HT1080 (cell line): ENCODE measurements at places on chromosomes 3 and 15. TPM values are rescaled to one million over a fixed set of nuclear protein-coding genes. Genes with fewer than 3 reads are reported as not detected.

The INO80 gene
- total RNA-seq: 27.6 and 46.3 TPM in 2 replicates

The EIF4E3 gene
- 0.37 and 0.63 TPM in 2 replicates for total RNA-seq

The ANKRD34C gene
- 0.03 and 0.29 TPM in 2 replicates for total RNA-seq

The NPAP1 gene
- not detected in 2 replicates for total RNA-seq

The PRR23E gene
- total RNA-seq: not detected in 2 replicates

The GOLGA6A gene
- not detected in 2 replicates for total RNA-seq

The PLA2G4E gene
- total RNA-seq: 0.07 TPM in 1 of 2 replicates, not detected in the other

The GP5 gene
- not detected in 2 replicates for total RNA-seq

DNA sequence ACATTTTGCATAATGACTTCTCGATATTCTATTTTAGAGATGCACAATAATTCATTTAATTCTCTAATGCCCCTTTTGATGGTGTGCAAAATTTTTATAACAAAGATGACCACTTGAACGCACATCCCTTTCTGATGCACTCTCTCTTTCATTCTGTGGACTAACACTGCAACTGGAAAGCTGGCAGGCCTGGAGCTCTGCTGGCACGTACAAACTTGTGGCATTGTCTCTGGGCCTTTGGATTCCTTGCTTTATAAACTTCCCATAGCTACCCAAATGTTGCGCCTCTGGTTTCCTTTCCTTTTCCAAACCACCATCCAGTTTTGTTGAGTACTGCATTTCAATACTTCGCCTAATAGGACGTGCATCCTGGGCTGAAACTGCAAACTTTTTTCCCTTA is 194.5 kb upstream of the CFAP20DC start:
- no peak for DNase-seq

GRCh38 chr3:53530205-53530604 is 35.8 kb downstream of the CACNA1D start:
- no peak for DNase-seq

GRCh38 chr3:48599077-48599501 is 4.0 kb upstream of the COL7A1 start:
- DNase-seq: no peak

DNA sequence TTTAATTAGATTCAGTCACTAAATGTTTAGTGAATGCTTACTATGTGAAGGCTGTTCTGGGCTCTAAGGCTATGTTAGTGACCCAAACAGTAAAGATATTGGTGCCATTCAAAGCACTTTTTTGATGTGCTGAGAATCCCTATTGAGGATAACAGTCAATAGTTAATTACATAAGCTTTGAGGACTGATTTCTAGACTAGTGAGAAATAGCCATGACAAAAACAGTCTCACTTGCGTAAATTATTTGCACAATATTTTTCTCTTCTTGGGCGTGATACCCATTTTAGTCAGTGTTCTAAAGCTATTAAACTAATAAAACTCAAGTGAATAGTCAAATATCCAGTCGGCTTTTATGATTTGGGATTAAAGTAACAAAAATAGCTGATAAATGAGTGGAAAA is 74.6 kb downstream of the UBE2E2 start:
- DNase-seq: no peak

DNA sequence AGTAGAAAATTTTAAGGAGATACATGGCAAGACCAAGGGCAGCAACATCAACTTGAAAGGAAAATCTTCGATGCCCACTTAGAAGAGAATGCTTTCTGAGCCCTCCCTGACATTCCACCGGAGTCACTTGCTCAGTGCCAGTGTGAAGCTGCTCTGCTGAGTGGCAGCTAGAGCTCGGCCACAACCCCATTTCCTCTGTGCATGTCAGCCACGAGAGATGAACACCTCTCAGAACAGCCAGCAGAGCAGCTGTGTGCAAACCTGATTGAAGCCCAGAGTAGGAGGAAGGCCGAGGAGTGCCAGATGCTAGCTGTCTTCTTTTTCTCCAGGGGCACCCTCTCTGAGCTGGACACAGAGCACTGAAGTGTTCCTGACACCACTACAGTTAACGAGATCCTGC is 12.2 kb downstream of the TARS3 start:
- DNase-seq: no peak

DNA sequence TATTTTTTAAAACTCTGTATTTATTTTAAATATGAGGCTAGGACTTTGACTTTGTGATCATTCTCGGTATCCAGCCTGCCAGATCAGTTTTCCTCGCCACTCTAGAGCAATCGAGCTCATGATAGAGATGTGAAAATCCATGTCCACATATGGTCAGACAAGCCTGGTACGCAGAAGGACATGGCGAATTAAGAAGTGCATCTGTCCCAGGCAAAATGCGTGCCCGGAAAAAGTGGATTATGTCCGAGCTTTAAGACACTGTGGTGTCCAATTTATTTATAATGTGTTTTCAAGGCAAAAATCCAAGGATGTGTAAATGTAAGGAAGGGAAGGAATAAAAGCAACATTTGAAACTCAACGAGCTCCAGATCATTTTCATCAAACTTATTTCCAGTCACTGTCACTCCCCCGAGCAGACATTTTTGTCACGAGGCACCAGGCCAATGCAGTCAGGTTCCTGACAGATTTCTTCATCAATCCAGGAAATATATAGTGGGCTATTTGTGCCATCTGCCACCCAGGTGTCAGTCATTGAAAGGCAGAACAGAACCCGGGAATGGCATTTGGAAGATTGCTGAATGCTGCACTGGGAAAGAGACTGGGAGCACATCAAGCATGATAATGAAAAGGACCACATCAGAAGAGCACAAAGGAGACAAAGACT is 825.7 kb downstream of the SQOR start:
- DNase-seq: no peak

DNA sequence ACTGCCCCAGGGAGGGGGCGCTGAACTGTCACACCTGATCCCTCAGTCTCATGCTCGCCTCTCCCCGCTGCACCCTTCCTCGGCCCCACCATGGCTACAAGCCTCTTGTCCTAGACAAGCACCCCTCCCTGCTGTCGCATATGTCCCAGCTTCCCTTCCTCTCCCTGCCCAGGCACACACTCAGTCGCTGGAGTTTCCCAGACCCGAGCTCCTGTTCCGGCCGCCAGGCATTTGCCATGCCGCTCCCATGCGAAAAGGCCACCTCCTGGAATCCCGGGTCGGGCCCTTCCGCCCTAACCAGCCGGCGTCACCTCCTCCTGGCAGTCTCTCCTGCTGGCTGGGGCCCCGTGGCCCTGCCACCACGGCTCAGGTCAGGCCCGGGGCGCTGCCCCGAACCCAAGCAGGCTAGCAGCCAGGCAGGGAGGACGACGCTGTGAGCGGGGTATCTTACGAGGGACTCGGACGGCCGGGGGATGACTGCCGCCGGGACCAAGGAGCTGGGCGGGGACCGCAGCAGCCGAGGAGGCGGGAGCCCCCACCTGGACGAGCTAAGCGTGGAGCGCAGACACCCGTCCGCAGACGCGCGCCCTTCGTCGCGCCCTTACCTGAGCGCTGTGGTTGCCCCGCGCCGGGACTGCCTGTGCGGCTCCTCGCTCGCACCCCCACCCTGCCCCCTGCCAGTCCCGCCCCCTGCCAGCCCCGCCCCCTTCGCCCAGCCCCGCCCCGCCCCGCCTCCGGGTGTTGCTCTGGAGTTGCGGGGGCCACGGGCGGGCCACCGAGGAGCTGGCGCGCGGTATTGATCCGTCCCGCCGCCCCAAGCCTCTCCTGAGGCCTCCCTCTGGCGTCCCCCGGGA is at the start of gene ALS2CL:
Gene ALS2CL, minus strand, starts transcription at position 642 of the 854 bp plus-strand sequence. CDS start 4,239 bp downstream, outside the sequence.
- DNase-seq: peak; percentile 36

GRCh38 chr3:194382892-194383223 is 13.3 kb upstream of the LRRC15 start:
- no peak for DNase-seq

DNA sequence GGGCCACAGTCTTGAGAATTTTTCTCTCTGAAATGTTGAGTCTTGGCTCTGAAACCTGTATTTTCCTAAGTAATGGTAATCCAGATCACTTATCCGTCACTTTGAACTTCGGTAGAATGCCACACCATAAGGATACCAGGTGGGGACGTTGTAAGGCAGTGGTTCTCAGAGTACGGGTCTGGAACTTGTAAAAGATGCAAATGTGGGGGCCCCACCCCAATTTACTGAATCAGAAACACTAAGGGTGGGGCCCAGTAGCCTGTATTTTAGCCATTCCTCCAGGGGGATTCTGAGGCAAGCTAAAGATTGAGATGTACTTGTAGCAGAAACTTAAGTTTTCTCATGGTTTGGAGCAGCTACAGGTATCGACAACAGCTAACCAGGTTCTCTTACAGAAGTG is 555.3 kb downstream of the FOXP1 start:
- DNase-seq: no peak

DNA sequence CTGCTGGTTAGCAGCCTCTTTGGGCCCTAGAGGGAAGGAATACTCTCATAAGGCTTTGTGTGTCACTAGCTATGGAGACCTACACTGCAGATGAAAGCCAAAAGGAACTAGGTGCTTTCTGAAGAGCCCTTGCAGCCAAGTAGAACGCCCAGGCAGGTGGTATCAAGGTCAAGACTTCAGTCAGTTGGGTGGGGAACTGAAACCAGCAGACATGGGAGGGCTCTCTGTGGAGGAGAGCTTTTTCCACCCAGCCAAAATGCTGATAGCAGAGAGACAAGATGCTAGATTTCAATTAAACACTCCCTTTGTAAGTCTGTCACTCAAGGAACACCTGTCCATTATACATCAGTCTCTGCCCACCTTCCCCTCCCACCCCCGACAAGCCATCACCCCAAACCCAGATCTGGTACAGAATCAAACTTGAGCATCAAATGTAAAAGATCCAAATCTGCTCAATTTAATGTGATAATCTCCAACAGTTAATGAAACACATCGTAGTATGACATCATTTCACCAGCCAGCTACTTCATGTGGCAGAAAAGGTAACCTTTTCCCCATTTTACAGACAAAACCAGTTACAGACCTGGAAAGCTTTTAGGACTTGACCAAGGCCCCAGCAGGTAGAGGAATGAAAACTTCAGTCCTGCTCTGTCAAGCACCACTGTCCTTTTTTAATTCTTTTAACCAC is 14.6 kb downstream of the MRPS25 start:
- no peak for DNase-seq

GRCh38 chr3:180530276-180530675 is 71.7 kb upstream of the TTC14 start:
- no peak for DNase-seq

GRCh38 chr15:95261546-95261945 is 1030.2 kb downstream of the MCTP2 start:
- DNase-seq: no peak

DNA sequence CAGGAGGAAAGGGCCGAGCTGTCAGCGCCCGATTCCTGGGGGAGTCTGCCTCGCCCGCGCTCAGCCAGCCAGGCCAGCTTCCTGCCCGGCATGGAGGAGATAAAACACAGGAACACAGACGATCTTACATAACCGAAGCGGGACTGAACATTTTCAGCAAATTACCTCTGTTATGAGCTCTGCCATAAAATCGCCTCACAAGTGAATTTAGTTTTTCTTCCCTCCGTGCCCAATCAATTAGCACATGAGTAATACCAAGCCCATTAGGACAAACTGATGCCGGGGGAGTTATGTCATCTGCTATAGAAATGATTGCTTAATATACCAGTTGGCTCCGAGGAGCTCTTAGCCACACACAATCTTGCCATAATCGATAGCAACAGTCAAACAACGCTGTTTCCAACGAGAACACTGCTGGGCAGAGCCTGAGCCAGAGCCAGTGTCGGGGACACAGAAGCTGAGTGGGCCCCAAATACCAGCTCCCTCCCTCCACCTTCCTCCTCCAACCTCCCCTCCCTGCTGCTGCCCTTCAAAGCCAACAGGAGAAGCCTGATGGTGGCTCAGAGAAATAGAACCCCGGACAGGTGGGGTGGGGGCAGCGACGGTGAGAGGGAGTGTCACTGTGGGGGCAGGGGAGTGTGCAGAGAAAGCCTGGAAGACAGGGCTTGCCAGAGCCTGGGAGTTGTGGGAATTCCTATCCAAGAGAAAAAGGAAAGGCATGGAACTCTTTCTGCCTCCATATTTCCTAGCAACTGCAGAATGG is 279.4 kb upstream of the TLE3 start:
- no peak for DNase-seq

DNA sequence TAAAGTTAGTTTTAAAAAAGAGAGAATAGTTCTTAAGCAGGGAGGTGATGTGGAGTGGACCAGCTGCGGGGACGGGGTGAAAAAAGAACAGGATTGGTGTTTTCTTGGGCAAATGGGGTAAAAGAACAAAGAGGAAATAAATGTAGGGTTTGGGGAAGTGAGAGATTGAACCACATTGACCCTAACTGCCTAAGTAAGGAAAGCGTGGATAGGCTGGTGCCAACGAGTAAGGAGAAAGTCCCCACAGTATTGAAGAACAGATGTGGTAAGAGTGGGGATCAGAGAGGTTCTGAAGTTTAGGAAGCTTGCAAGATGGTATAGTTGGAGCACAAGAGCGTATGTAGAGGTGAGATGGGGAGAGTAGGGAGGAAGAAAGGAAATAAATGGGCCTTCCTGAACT is 17.0 kb downstream of the IREB2 start:
- DNase-seq: no peak

- DNase-seq: no peak
Observed at GRCh38 chr3:98209244-98209643, 42.7 kb downstream of the OR5H15 start.

GRCh38 chr3:59189526-59189925 is 139.7 kb upstream of the CFAP20DC start:
- DNase-seq: peak; percentile 43

- no peak for DNase-seq
Observed at GRCh38 chr15:85137489-85138168, 156.0 kb downstream of the PDE8A start.

DNA sequence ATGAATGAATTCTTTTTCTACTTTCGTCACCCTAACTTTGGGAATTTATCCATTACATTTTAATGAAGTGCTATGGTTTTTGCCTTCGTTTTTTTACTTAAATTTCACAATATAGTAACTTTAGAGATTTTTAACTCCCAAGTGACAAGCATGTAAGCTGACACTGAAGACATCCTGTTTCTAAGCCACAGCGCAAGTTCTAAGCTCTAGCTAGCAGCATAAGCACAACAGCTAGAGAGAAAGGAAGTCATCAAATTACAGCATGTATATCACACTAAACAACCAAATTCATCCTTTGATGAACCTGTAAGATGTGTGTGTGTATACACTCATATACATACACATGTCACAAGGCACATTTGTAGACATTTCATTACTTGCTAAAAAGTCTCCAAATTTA is 119.3 kb downstream of the P3H2 start:
- no peak for DNase-seq

- DNase-seq: no peak
Observed at GRCh38 chr15:101204739-101205535, 46.9 kb downstream of the CHSY1 start.

GRCh38 chr15:89335298-89336041 is 846 bp upstream of the POLG start:
- DNase-seq: no peak

DNA sequence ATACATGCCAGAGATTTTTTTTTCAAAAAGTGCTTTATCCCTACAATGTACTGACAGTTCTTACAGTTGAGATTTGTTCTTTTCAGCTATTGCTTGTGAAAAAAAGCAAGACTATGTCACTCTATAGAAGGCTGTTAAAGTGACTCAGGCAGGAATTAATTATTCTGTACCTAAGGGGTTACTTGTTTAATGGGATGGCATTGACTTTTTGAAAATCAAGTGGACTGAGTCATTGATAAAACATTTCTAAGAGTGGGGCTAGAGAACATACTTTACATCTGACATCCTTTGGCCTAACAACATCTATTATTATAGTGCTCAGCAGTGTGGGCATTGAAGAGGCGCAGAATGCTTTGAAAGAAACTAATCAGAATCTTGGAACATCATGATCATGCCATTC is 34.3 kb downstream of the INTS14 start:
- DNase-seq: peak; percentile 69
